ENCODE measurements at places on chromosomes 5 and 9.

DNA sequence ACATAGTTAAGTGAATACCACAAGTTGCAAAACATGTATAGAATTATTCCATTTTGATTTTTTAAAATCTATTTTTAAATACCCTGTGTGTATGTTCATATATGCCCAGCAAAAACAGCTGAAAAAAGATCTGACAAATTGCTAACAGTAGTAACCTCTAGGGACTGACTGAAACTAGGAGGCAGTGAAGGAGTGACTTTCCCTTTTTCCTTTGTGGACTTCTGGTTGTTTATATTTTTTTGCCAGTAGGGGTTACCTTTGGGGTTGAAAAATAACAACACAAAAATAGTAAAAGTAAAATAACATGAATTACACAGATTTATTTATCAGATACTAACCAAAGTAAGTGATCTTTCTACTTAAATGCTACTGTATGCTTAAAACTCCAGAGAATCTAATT, 2.9 kb downstream of the MEGF9 start:
- DNase-seq = no peak

DNA sequence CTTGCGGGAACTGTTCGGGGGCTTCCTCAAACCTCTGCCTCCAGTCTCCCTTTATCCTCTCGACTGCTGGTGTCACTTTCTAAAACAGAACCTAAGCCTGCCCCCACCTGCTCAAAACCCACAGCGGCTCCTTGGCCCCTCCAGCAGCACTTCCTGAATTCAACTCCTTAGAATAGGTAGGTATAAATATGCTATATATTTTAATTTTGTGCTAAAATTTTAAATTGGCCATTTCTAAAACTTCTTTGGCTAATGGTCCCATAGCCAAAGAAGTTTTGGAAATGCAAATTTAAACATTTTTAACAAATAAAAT, 71.8 kb upstream of the TBC1D2 start:
- no peak for DNase-seq

DNA sequence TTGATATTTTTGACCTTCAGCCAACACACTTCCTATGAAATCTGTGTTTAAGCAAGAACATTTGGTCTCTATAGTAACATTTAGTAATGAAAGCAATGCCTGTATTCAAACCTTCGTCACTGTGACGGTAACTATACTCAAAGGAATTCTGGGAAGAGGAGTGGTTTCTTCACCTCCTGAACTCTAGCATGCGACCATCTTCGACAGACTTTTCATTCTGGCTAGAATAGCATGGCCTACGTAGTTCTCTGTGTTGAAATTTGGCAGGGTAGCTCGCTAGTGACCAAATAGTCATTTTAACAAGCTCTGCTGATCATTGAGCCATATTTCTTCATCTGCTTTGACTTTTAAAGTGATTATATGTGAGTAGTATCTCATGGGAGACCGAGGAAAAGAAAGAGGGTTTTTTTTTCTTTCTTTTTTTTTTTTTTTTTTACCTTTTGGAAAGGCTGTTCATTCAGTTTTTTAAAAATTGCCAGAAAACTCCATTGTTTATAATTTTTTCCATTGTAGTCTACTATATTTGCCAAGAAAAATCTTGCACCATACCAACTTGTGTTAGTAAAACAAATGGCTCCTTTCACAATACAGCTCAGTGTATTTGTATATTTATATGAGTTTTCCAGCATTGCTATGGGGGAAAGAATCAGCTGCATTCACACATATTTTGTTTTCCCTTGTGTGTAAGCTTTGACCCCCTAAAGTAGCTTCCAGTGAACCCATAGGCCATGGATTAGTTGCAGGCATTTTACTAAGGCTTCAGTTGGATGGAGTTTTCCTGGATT, 166.8 kb downstream of the NNT start:
- no peak for DNase-seq

DNA sequence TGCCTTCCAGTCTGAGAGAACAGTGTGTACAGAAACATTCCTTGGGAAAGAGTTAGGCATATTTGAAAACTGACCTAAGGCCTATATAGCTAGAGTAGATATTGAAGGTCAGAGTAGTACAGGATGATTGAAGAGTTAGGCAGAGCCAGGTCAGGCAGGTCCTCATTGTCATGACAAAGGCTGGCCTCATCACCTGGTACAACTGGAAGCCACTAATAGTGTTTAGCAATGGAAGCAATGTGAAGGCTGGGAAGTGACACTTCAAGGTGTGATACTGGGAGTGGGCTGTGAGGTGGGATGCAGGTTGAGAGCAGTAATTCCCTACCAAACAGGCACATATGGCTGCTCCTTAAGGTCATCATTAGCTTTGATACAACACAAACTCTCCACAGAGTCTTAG, 123.6 kb upstream of the CCNH start:
- no peak for DNase-seq

GRCh38 chr9:36949466-36949865, 84.6 kb downstream of the PAX5 start:
- DNase-seq = no peak

DNA sequence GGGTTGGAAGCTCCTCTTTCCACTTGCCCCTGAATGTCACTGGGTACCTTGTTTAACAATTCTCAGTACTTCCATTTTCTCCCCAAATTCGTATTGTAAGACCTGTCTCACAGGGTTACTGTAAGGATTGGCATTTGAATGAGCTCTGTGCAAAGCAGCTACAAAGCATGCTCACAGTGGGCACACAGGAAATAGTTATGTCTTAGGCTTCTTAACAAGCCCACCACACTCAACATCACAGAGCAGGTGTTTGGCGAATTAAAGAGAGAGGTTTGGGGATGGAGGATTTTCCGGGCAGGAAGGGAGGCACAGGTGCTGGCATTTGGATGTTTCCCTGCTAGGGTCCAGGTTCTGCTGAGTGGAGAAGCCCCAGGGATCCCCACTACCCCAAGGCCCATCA, 17.0 kb upstream of the LHFPL2 start:
- no peak for DNase-seq

DNA sequence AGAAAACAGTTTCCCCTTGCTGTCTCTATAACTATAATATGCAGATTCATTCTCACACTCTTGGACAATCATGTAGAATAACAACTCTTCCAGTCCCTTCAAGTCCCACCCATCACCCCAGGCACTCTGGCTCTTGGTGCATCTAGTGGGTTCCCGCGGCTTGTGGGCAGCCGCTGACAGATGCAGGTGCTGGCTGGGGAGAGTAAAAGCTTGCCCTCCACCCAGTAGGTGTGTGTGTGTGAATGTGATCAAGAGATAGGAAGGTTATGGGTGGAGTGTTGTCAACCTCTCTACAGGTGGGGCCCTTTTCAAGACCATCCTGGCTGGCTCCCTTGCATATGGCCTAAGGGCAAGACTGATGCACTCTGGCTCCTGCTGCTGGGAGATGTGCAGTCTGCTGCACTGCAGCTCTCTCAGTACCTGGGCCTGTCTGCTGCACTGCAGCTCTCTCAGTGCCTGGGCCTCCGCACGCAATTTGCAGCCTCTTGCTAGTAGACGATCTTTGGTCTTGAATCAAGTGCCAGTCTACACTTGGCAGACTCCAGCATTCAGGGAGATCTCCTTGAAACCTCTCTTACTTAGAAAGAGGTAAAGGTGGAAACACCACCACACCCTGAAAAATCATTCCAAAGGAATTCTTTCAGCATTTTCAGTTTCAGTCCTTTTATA, 189.7 kb upstream of the GDNF start:
- no peak for DNase-seq

- DNase-seq = no peak
Observed at GRCh38 chr5:10934783-10935355, 173.8 kb upstream of the DAP start.

DNA sequence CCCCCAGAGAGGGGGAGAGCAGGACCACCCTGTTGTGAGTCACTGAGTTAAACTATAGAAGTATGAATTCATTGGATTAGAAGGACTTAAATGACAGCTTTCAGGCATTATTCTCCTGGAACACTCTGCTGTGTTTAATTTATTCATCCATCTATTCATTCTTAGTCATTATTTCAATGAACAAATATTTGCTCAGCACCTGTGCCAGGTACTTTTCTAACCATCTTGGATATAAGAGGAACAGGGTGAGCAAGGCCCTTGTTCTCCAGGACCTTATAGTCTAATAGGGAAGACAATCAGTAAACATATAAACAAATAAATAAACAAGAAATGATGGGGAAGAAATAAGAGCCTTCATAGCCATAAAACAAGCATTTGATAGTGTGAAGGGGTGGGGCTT, 483.9 kb upstream of the BRINP1 start:
- DNase-seq = no peak

DNA sequence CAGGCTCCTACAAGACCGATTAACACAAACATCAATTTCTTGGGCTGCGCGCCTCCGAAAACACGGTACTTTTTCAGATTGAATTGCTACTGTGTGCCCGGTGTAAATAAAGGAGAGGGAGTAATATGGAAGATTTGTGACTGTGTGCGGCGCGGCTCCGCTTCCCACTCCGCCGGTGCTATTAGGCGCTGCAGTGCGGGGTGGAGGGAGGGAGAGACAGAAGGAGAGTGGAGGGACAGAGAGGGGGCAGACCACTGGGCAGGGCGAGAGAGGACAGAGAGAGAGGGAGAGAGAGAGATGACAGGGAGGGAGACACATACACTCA, 24.7 kb upstream of the RNU6ATAC start:
- no peak for DNase-seq

DNA sequence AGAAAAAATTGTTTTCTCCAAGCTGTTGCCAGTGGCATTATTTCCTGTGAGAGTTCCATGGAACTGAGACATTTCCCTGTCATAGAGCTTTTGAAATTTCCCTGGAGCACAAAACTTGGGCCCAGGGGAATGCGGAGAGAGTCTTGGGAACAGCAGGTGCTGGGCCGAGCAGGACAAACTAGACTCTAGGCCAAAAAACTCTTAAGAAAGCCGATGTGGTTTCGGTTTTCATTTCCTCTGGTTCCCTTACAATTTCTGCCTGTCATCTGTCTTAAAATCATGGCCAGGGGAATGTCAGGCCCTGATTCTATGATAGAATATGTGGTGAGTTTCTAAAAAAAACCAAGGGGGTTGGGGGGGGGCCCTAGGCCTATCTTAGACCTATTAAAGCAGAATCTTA, 4.6 kb downstream of the SLC35A4 start:
- DNase-seq = no peak

DNA sequence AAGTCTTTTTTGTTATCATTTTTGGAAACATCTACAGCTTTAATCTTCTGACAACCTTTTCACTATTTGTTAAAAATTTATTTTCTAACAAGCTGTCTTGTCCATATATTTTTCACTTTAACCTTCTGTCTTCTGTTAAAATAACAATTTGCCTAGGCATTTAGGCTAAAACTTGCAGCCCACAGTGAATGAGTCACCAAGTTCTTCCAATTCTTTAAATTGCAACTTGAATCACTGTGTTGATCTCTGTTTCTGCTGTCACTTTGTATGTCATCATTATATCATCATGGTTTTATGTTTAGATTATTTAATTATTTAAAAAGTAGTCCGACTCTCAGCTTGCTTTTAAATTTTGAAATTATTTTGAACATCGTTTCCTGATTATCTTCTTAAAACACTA, 473.8 kb upstream of the PTPRD start:
- no peak for DNase-seq

- DNase-seq = no peak
Observed at GRCh38 chr9:36141761-36142160, 5.2 kb downstream of the GLIPR2 start.

DNA sequence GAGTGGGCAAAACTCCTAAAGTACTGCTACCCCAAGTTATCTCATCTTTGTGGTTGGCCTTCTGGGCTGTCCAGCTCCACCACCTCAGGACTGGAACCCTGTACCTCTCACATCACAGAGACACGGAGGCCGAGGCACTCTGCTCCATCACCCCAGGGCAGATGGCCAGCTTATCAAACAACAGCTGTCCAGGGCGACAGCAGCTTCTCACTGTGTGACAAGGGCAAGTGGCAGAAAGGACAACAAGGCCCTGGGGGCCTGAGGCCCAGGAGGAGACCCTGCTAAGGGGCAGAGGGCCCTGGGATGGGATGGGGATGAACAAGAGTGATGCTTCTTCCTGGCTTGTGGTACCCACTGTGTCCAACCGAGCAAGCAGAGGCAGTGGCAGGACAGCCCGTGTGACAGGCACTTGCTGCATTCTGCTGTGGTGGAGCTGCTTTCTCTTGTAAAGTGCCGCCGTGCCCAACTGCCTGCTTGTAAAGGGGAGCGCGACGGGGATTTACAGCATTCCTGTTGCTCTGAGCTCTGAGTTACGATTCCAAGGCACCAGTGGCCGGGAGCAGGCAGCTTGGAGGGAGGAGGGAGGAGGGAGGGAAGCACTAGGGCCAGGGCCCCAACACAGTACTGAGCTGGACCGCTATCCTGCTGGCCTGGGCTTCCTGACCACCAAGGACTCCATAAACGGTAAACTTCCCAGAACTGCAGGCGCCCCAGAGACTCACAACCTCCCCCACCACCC, 71.2 kb downstream of the SHB start:
- DNase-seq = no peak

- peak; percentile 42 for DNase-seq
Observed at GRCh38 chr5:150778517-150779396, at the start of gene SMIM3. Gene SMIM3 (plus strand): TSS chr5:150778757. CDS start chr5:150795441, 16,684 bp downstream.

DNA sequence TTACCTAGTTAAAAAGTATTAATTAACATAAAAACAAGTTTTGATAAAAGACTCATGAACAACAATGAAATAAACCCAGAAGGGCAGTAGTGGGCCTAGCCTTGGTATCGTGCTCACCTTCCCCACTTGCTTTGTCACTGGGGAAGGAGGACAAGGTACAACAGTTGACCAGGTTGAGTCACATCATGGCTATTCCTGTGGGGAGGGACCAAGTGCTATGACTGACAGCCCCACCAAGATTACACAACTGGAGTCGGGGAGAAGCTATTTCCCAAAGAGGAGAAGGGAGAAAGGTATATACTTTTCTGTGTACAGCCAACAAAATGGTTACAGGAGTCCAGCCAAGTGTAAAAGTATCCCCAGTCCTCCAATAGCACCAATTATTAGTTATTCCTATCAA, 251.3 kb upstream of the RFX3 start:
- DNase-seq = no peak

DNA sequence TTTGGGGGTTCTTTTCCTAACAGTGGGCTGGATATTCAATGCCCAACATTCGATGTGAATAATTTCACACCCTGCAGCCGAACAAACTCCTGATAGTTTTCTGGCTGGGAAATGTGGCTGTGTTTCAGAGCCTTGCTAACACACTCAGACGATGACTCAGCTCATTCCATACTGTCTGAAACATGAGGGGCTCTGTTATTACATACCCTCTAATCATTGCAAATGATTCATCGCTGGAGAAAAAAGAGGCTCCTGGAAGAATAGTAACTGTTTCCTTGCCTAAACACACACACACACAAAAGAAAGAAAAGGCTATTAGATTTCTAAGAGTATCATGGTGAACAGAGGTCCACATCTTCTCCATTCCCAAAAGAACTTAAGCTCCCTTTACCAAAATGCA, 75.8 kb downstream of the OXCT1 start:
- DNase-seq = no peak

DNA sequence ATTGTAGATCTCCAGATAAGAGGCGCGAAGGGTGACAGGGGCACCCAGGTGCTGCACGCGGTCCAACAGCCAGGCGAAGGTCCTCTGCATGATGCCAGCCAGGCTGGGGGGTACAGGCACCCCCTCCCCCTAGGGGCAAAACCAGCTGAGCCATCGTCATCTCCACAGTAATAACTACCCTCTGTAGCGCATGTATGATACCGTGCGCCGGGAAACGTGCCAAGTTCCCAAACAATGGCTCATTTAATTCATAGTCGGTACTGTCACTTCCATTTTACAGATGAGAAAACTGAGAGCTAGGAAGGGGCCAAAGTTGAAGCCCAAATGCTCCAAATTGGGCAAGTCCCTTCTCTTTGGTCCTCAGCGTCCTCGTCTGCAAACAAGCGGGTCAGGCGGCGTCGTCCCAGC, 1.5 kb downstream of the KIF12 start:
- no peak for DNase-seq
